ENCODE measurements at places on chromosomes 5 and 9. TPM values are rescaled to one million over a fixed set of nuclear protein-coding genes. Genes with fewer than 3 reads are reported as not detected.

RMRP gene
- total RNA-seq, result 88,726 TPM

AGTPBP1 gene
- 14.4 TPM for total RNA-seq

ACTL7B gene
- total RNA-seq, result not detected

NUTM2F gene
- not detected for total RNA-seq

MSX2 gene
- total RNA-seq, result 1.5 TPM

TMEM174 gene
- not detected for total RNA-seq

HMHB1 gene
- not detected for total RNA-seq

EMB gene
- total RNA-seq, result 14.5 TPM

DNA sequence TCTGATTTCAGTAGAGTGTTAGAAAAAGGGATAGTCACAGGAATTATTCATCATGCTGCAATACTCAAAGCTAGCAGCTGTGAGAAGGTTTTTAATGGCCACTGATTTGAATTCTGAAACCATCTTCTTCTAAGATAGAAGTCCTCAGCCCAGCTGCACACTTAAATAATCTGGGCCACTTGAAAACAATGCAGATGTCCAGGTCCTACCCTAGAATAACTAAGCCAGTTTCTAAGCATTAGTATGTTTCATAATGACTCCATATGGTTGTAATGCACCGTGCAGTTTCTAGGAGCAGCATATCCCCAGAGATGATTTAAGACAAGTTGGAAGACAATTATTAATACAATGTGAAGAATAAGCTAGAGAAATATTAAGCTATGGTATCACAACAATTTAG, 159.9 kb upstream of the FBXL17 start:
- H3K36me3 ChIP-seq, result no peaks in the 10 kb centered on the region
- H3K27me3 ChIP-seq, result no peaks in the 10 kb centered on the region
- no peak for DNase-seq
- no peak overlapping the region for H3K27ac ChIP-seq

GRCh38 chr5:67015541-67016191, 180.9 kb downstream of the CD180 start:
- H3K4me3 ChIP-seq, result peak overlapping the region; percentile 56
- peak overlapping the region; percentile 61 for H3K27ac ChIP-seq
- H3K4me1 ChIP-seq, result peaks cover 52% of the 10 kb centered on the region
- H3K36me3 ChIP-seq, result no peaks in the 10 kb centered on the region
- no peaks in the 10 kb centered on the region for H3K27me3 ChIP-seq

DNA sequence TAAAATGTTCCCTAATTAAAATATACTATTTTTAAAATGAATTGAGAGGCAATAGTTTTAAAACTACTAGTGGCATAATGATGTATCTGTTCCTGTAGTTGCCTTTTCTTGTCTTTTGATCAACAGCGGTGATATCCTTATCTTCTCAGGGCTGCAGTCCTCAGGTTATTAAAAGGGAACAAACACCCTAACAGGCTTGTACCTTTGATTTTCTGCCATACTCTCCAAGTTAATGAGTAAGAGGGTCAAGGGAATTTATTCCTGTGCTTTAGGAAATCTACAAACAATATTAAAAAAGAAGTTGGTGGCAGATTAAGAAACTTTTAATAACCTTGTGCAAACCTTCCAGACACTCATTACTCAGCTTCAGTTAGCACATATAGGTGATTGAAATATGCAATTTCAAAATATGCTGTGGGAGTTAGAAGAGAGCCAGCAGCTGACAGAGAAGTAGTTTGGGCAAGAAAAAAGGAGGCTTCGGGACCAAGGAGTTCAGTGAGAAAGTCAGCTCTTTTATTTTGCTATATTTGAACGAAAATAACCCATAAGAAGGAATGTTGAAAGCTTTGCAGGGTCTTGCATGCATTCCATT, 81.0 kb upstream of the TLE4 start:
- H3K27ac ChIP-seq, result no peak overlapping the region
- H3K36me3 ChIP-seq, result no peaks in the 10 kb centered on the region
- peaks cover 15% of the 10 kb centered on the region for H3K4me1 ChIP-seq
- H3K27me3 ChIP-seq, result no peaks in the 10 kb centered on the region
- H3K4me3 ChIP-seq, result no peak overlapping the region

- H3K27ac ChIP-seq, result no peak overlapping the region
- H3K4me3 ChIP-seq, result peak overlapping the region; percentile 61
- no peak for DNase-seq
- H3K27me3 ChIP-seq, result no peaks in the 10 kb centered on the region
- H3K4me1 ChIP-seq, result peaks cover 15% of the 10 kb centered on the region
Observed at GRCh38 chr9:130242270-130243014, 23.1 kb upstream of the HMCN2 start.

DNA sequence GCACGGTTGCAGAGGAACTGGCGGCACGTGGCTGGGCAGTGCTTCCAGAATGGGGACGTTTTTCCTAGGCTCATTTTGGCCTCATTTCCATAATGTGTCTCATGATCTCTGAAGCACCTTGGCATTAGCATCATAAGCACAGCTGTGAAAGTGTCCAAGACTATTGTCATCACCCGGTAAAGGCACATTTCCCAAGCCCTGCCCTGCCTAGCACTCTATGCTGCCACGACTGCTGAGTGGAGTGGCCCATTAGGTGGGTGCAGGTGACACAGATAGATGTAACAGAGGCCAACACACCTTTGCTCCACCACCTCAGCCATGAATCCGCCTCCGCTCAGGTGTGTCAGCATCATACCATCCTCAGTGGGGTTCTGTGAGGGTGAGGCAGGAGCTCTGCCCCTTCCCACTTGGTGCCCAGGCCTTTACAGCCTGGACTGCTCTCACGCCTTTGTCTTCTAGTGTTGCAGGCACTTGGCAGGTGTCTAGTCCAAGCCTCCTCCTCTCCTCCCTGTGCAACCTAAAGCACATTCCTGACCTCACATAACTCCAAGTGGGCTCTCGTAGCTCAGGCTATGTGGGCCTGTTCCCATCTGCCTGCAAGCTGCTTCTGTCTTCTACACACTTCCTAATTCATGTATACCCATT, 213.0 kb downstream of the FSTL4 start:
- H3K4me3 ChIP-seq, result no peak overlapping the region
- H3K4me1 ChIP-seq, result no peaks in the 10 kb centered on the region
- no peaks in the 10 kb centered on the region for H3K36me3 ChIP-seq
- H3K27me3 ChIP-seq, result no peaks in the 10 kb centered on the region
- no peak for DNase-seq
- no peak overlapping the region for H3K27ac ChIP-seq

DNA sequence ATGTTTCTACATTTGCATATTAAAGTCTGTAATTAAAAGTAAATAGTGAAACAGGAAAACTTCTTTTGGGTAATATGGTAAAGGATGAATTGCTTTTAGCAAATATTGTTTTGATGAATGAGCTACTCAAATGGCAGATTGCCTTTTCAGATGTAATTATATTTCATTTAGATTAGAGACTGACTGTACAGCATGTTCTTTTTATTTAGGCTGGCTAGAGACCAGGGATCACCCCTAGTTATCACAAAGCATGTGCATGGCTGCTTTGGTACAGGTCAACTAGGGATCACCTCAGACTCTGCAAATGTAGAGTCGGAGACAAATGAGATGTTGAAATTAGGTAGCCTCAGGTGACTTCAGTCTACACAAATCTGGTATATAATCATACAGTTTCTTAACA, 214.9 kb upstream of the SEMA6A start:
- DNase-seq, result no peak
- no peaks in the 10 kb centered on the region for H3K4me1 ChIP-seq
- H3K36me3 ChIP-seq, result no peaks in the 10 kb centered on the region
- no peaks in the 10 kb centered on the region for H3K27me3 ChIP-seq
- H3K27ac ChIP-seq, result no peak overlapping the region
- H3K4me3 ChIP-seq, result no peak overlapping the region

- no peak overlapping the region for H3K4me3 ChIP-seq
- H3K27ac ChIP-seq, result no peak overlapping the region
Observed at GRCh38 chr9:133523106-133523505, 1.7 kb downstream of the MYMK start.

DNA sequence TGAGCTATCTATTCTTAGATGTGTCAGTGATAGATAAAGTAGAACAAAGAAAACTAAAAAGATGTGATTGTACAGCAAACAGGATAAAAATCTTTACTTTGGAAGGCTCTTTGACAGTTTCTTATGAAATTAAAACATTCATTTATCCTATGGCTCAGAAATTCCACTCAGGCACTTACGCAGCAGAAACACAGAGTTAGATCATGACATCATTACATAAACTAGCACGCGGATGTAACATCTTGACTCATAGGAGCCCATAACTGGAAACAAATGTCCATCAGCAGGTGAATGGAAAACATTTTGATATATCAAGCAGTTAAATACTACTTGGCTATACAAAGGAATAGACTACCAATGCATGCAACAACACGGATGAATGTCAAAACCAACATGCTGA, 45.3 kb downstream of the ICE1 start:
- peaks cover 5% of the 10 kb centered on the region for H3K4me1 ChIP-seq
- peak overlapping the region; percentile 72 for H3K27ac ChIP-seq
- no peak overlapping the region for H3K4me3 ChIP-seq
- DNase-seq, result peak; percentile 73
- no peaks in the 10 kb centered on the region for H3K27me3 ChIP-seq
- H3K36me3 ChIP-seq, result peaks cover 19% of the 10 kb centered on the region

DNA sequence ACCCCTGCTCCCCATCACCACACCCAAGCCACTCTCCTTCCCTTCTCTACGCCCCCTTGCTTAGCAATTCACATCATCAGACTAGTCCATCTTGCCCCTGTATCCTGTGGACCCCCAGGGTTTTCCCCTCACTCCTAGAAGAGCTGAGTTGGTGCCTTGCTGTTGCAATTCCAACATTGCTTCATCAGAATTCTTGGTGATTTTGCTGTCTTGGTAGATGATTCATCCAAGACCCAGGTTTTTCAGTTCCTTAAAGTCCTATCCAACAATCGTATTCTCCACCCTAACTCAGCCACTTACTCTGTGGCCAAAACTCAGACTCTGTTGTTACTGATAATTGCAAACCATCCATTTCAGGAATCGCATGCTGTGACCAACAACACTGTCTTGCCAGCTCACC, 21.4 kb upstream of the CCNJL start:
- peaks cover 6% of the 10 kb centered on the region for H3K4me1 ChIP-seq
- H3K36me3 ChIP-seq, result no peaks in the 10 kb centered on the region
- no peak overlapping the region for H3K4me3 ChIP-seq

GRCh38 chr5:42059778-42060464, 134.8 kb downstream of the FBXO4 start:
- DNase-seq, result peak; percentile 9
- H3K4me3 ChIP-seq, result no peak overlapping the region
- H3K4me1 ChIP-seq, result no peaks in the 10 kb centered on the region

DNA sequence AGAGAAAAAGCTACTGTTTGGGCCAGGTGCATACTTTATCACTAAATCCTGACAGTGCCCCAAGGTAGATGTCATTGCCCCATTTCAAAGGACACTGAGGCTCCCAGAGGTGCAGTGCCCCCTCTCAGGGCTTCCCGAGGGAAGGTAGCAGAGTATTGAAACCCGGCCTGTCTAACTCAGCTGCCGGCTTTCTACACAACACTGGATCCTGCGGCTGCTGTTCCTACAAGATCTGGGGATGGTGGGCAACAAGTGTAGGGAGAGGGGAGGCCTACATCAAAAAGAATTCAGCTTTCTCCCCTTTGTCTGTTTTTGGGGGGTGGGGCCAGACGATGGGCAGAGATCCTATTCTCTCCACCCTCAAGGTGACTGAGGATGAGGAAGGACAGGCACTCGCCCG, 200.8 kb downstream of the DAB2IP start:
- H3K4me1 ChIP-seq, result no peaks in the 10 kb centered on the region
- H3K36me3 ChIP-seq, result no peaks in the 10 kb centered on the region
- no peak overlapping the region for H3K27ac ChIP-seq
- H3K27me3 ChIP-seq, result no peaks in the 10 kb centered on the region
- DNase-seq, result no peak
- no peak overlapping the region for H3K4me3 ChIP-seq

GRCh38 chr5:140388052-140388451, 13.6 kb upstream of the ANKHD1 start:
- no peaks in the 10 kb centered on the region for H3K36me3 ChIP-seq
- H3K4me3 ChIP-seq, result no peak overlapping the region
- H3K27ac ChIP-seq, result no peak overlapping the region
- no peaks in the 10 kb centered on the region for H3K27me3 ChIP-seq

DNA sequence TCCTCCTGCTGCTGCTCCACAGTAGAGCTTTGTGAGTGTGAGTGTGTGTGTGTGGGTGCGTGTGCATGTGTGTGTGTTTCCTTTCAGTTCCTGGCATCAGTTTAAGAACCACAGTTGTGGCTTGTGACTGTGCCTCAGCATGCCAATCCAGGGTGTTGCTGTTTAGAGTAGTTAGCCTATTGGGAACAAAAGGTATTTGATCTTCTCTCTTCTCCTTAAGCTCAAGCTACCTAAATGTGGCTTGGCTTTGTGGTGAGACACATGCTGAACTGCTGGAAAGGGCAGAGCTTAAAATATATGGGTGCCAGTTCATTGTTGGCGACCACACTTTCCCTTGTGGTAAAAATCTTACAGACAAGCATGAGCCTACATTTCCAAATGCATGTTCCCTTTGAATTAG, 116.6 kb upstream of the BNC2 start:
- DNase-seq, result peak; percentile 65
- H3K4me3 ChIP-seq, result no peak overlapping the region
- H3K27me3 ChIP-seq, result no peaks in the 10 kb centered on the region
- H3K27ac ChIP-seq, result peak overlapping the region; percentile 66
- no peaks in the 10 kb centered on the region for H3K36me3 ChIP-seq
- H3K4me1 ChIP-seq, result peaks cover 20% of the 10 kb centered on the region

- DNase-seq, result no peak
- H3K36me3 ChIP-seq, result no peaks in the 10 kb centered on the region
- H3K4me3 ChIP-seq, result no peak overlapping the region
- H3K27me3 ChIP-seq, result no peaks in the 10 kb centered on the region
Observed at GRCh38 chr5:144581044-144581443, 410.4 kb downstream of the KCTD16 start.

GRCh38 chr5:177596775-177597238, 3.1 kb upstream of the B4GALT7 start:
- H3K27ac ChIP-seq, result no peak overlapping the region
- DNase-seq, result peak; percentile 79
- peaks cover 36% of the 10 kb centered on the region for H3K36me3 ChIP-seq
- peaks cover 27% of the 10 kb centered on the region for H3K4me1 ChIP-seq

DNA sequence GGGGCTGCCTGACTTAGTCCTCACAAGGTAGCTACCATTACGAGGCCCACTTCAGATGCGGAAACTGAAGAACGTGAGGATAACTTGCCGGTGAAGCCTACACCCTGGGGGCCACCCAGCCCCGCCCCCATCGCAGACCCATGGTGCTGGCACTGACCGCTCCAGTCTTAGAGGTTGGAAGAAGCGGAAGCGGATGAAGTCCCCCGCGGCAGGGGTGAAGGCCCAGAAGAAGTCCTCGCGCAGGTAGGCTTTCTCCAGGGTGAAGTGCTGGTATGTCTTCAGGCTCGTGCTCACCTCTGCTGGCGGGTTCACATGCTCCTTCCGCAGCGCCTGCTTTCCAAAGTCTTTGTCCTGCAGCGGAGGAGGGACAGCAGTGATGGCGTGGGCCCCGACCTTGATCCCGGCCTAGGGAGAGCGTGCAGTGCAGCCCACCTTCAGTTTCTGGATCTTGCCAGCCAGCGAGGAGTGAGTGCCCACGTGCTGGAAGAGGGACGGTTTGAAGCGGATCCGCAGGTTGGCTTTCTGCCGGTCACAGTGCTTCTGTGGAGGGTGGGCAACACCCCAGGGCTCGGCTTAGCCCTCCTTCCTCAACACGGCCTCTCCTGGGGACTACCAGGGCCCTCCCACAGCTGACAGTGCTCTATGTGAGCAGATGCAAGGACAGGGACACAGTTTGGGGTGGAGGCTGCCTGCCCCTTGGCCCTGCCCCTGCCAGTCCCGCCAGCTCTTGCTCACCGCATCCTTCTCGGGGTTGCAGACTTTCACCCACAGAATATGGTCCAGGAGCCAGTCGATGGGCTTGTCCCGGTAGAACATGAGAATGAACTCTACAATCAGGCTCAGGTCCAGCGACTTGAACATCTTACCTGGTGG, 5.2 kb downstream of the LTC4S start:
- H3K4me1 ChIP-seq, result peaks cover 18% of the 10 kb centered on the region
- no peaks in the 10 kb centered on the region for H3K27me3 ChIP-seq
- peaks cover 35% of the 10 kb centered on the region for H3K36me3 ChIP-seq
- DNase-seq, result peak; percentile 84
